ENCODE measurements at places on chromosomes 3 and 15. TPM values are rescaled to one million over a fixed set of nuclear protein-coding genes. Genes with fewer than 3 reads are reported as not detected.

The PLOD2 gene
- 0.21 TPM for total RNA-seq

GRCh38 chr15:34122771-34123183 is 20.9 kb downstream of the PGBD4 start:
- DNase-seq: peak; percentile 42

The CEP152 gene
- total RNA-seq: 15.3 TPM

DNA sequence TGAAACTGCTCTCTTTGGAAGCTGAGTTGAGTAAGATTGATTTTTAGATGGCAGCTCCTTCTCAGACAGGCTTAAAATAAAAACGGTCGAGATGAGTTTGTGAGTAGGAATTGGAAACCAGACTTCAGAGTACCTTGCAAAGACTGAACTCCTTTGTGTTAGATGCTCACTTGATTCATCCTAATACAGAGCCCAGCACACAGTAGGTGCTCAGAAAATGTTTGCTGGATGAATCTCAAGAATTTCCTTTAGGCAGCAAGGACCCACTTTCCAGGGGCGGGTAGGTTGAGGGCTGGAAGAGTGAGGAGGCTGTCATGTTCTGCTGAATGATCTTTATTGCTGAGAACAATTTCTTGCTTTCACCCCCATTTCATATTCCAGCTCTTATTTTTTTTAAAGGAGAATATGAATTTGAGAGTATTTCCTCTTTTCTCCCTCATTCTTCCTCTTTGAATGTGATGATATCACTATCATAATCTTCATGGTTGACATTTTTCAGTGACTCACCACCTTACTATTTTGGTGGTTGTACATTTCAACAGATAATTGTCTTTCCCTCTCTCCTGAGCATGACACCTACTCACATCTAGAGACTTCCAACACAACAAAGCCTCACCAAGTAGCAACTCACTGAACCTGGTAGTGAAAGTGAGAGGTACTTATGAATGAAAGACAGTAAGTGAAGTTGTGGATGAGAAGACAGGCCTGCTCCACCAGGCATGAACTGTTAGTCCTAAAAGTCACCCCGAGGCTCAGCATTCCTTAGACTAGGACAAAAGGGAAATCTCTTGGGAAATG is 113.3 kb downstream of the PDCD6IP start:
- DNase-seq: no peak

The ASB14 gene
- not detected for total RNA-seq

The PRICKLE2 gene
- 1.1 TPM for total RNA-seq

- DNase-seq: no peak
Observed at GRCh38 chr3:151879679-151880415, 6.4 kb downstream of the SUCNR1 start.

GRCh38 chr3:12751571-12751970 is 7.5 kb downstream of the TMEM40 start:
- DNase-seq: no peak

The SLC28A1 gene
- not detected for total RNA-seq

DNA sequence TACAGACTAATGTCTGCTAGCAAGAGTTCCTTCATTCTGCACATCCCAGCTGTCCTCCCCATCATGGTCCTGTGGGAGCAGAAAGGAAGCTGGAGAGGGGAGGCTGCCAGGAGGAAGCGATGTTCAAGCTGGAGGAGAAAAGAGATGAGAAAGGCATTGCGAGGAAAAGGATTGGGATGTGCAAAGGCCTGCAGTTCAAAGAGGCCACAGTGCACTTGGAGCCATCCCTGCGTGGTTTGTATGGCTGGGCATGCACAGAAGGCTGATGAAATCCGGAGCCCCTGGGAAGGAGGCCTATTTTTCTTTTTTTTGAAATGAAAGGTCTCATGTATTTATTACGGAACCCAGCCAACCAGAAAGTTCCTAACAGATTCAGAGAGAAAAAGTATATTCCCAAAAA is 22.8 kb downstream of the AMOTL2 start:
- DNase-seq: no peak

GRCh38 chr3:48546203-48546829 is 10.3 kb downstream of the PFKFB4 start:
- no peak for DNase-seq

- DNase-seq: no peak
Observed at GRCh38 chr3:188095431-188095830, 58.5 kb upstream of the LPP start.

DNA sequence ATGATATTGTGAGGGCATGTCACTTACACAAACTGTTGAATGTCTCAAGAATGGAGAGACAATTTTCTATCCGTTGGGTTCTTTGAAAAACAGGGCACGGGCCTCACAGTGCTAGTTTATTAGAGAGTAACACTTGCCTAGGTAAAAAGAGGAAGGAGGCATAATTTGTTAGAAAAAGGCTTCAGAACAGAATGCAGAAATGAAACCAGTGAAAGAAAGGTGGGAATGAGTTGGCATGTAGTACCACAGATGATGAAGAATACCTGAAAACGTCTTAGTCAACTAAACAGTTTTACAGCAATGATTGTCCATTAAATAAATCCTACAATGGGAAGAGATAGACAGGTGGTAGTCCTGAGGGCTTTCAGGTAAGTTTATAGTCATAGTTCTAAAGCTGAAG is 1399.7 kb upstream of the CADM2 start:
- no peak for DNase-seq
